Chondrocyte (in vitro differentiated cells): ENCODE measurements at places on chromosomes 4 and X. TPM values are rescaled to one million over a fixed set of nuclear protein-coding genes. Genes with fewer than 3 reads are reported as not detected.

The TMPRSS11A gene
- not detected in 3 replicates for total RNA-seq

DNA sequence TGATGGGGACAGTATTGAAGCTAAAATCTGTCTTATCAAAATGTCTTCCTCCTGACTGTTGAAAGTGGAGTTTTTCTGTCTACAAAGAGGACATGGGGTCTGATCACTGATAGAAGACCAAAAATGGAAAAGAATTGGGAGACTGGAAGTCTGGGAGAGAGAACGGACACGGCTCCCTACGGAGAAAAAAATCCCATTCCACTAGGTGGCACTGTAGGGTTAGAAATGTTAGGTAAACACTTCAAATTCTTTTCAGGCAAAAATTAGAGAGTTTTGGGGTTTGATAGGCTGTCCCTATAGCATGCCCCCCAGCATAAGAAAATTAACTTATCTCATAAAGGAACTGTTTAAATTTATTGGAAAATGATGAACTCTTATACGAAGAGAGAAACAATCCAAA, 200.5 kb downstream of the FAM133A start:
- DNase-seq = no peak

GRCh38 chr4:186297013-186297645, 31.1 kb downstream of the F11 start:
- no peak for DNase-seq

The NSUN7 gene
- 2.4 to 6.1 TPM (median 5.1 TPM) in 3 replicates for total RNA-seq

The ATOH1 gene
- not detected in 3 replicates for total RNA-seq

The MSX1 gene
- 4.4 to 4.8 TPM (median 4.4 TPM) in 3 replicates for total RNA-seq

DNA sequence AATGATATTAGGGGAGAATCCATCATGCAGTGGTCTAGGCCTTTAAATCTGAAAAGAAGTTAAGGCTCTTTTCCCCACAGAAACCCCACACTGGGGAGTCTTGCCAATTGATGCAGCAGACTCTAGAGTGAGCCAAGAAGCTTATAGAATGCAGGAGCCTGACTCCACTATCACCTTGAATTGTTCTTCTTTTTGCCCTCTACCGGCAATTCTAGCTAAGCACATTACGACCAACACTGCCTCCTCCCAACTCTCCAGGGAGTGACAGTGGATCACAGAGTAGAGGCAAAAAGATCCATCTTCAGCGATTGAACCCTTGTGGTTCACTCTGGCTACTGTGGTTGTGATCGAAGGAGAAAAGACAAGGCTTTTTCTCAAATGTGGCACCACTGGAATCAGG, 331.5 kb downstream of the NKX6-1 start:
- no peak for DNase-seq

The P2RY4 gene
- not detected in 3 replicates for total RNA-seq

DNA sequence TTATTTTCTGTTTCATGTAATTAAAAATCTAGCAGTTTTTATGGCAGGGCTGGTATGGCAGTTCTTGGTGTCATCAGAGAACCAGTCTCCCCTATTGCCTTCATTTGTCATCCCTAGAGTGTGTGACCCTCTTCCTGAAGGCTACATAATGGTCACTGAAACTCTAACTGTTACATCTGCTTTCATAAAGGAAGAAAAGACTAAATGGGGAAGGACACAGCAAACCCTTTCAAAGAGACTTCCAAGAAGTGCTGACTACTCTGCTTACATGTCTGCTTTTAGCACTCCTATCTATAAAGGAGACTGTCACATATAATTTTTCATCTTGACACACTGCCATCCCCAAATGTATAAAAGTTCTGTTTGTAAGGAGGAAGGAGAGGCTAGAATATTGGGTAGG, 105.9 kb upstream of the DIAPH2 start:
- DNase-seq = no peak

DNA sequence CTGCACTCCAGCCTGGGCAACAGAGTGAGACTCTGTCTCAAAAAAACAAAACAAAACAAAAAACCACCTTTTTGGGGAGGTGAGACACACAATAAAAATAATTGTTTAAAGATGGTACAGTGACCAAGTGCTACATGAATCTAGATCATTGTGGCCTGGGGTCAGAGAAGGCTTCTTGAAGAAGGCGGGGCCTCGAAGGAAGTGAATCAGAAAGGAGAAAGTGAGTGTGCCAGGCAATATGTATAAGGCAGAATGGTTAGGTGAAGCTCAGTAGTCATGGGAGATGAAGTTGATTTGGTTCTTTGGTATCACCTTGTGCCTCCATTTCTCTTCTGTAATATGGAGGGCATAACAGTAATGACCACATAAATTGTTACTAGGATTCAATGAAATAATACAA, 58.9 kb downstream of the DOCK11 start:
- no peak for DNase-seq

- no peak for DNase-seq
These were observed 66.3 kb downstream of the DHRSX start for GRCh38 chrX:2434270-2435163.
